ENCODE measurements at places on chromosomes 3 and 15. TPM values are rescaled to one million over a fixed set of nuclear protein-coding genes. Genes with fewer than 3 reads are reported as not detected.

Gene CD200R1L
- not detected for total RNA-seq

Gene GOLGA8T
- 0.20 TPM for total RNA-seq

Gene IL12A
- total RNA-seq: 0.29 TPM

Gene FGF12
- 22.9 TPM for total RNA-seq

All from endodermal cell (in vitro differentiated cells).